HT1080 (cell line): ENCODE measurements at places on chromosomes 5 and 9.

- DNase-seq = no peak
Observed at GRCh38 chr9:137323531-137324331, 21.7 kb upstream of the NRARP start.

DNA sequence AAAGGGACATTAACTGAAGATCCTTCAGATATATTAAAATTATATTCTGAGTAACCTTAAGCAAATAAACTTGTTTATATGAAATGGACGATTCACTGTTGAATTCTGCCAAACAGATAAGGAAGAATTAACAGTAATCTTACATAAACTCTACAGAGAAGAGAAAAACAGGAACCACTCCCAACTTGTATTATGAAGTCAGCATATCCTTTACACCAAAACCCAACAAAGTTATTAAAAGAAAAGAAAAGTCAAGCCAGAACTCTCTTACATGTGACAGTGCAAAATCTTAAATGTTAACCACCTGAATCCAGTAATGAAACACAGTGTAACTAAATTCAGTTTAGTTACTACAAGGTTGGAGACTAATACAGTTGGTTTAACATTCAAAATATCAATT, 185.8 kb downstream of the DEPDC1B start:
- DNase-seq = no peak

GRCh38 chr5:90932052-90932699, 373.6 kb downstream of the ADGRV1 start:
- peak; percentile 58 for DNase-seq

- DNase-seq = no peak
Observed at GRCh38 chr9:128607642-128608350, 48.9 kb downstream of the DYNC2I2 start.

- no peak for DNase-seq
Observed at GRCh38 chr5:39202597-39203274, 16.6 kb downstream of the FYB1 start.

- no peak for DNase-seq
Observed at GRCh38 chr5:102542057-102542456, 43.3 kb upstream of the SLCO6A1 start.

DNA sequence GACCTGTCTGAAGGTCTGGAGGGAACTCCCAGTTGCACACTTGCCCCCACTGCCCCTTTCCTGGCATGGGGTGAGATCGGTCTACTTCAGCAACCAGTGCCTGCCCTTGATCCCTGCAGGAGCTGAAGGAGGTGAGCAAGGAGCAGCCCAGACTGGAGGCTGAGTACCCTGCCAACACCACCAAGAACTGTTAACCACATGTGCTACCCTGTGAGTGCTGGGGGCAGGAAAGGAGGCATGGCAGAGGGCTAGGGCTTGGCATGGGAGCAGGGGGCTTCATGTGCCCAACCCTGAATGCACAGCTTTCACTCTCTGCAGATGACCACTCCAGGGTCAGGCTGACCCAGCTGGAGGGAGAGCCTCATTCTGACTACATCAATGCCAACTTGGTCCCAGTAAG, 17.3 kb upstream of the SPTLC1 start:
- DNase-seq = no peak

DNA sequence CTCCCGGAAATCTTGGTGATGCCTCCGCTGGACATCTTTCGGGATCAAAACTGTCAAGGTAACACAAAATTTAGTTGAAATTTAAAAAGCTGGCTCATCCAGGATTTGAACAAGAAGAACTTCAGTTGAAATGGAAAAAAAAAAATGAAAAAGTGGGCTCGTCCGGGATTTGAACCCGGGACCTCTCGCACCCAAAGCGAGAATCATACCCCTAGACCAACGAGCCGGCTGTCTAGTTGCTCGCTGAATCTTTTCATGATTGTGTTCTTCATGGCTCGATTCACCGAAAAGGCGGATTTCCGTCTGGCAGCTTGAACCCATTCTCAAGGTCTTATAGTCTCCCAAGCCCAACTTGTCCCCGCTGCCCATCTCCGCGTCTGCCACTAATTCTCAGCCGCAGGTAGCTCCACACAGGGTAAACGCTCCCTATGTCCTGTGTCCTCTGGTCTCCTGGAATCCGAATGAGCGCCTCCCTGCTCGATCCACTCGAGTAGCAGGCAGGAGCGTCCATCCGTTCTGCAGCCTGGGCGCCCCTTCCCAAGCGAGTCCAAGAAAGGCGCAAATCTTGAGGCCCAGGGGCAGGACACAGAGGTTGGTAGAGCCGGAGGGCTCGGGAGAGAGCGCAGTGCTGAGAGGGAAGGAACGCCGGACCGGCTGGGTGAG, 16.2 kb downstream of the TRIM7 start:
- peak; percentile 81 for DNase-seq

DNA sequence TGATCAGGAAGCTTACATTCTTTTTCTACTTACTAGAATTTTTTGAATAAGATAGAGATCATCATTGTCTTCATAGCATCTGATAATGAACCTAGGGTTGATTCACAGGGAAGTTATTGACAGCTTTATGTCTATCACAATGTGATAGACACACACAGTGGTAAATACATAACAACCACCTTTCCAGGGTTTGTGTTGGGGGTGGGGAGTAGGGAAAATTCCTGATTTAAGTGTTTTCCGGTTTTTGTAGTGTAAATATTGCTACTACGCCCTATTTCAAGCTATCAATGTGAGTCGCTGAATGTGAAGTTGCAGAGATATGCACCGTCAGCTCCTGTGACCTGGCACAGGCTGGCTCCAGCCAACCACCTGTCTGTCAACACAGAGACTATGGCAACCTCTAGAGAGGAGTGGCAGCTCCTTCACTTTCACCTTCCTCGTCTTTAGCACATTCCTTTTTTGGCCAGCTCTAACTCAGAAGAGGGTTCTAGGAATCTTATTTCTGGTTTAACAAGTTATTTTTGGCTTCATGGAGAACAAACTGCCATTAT, 224.9 kb downstream of the MAT2B start:
- no peak for DNase-seq

- no peak for DNase-seq
Observed at GRCh38 chr9:123327697-123328100, 28.3 kb upstream of the CRB2 start.

- no peak for DNase-seq
Observed at GRCh38 chr9:137117269-137117731, 2.8 kb upstream of the DPP7 start.

GRCh38 chr9:134871697-134872340, 8.8 kb upstream of the FCN2 start:
- DNase-seq = no peak

GRCh38 chr9:16335788-16336580, 534.5 kb downstream of the BNC2 start:
- DNase-seq = peak; percentile 98

- DNase-seq = no peak
Observed at GRCh38 chr5:116272281-116272941, 187.6 kb downstream of the COMMD10 start.

DNA sequence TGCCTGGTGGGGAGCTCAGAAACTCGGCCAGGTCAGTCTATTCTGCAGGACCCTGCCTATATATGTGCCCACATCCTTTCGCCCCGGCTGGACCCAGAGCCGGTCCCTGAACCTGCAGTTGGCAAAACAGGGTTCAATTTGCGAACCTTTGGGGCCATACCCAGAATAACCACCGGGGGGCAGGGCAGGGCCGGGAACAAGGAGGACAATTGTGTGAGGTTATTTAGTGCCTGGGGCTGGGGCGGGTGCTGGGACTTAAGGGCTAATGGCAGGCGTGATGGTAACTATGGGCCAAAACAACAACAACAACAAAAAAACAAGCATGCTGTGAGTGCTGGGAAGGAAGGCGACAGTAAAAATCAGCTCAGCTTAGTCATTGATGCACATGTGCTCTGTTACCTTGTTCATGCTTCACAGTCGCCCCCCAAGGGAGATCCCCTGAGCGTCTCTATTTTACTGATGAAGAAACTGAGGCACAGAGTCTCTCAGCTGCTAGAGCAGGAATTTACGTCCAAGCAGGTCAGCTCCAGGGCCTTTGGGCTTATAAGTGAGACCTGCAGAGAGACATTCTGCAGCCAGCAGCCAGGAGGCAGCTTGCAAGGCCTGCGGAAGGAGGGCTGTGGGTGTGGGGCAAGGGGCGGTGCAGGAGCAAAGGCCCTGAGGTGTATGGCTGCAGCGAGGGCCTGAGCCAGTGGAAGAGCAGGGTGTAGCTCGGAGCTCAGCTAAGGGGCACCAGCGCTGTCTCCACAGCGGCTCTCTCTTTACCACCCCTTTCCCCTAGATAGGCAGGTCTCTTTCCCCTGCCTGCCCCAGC, 106.0 kb downstream of the PHF2 start:
- DNase-seq = peak; percentile 30

DNA sequence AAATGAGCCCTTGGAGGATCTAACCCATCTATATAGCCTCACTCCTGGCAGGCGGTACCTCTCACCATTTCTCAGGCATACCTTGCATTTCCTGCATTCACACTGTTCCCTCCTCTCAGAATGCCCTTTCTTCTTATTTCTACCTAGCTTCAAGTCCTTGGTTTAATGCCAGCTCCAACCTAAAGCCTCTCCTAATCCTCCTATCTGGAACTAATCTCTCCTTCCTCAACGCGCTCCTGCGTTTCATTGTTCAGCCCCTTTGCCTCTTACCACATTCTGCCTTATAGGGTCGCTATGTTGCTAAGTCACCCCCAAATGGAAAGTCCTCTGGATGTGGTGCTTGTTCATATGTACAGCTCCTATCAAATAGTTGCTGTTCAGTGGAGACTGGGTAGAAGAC, 288.5 kb upstream of the TUT7 start:
- no peak for DNase-seq

GRCh38 chr9:3296536-3296935, 229.3 kb downstream of the RFX3 start:
- no peak for DNase-seq
